ENCODE measurements at places on chromosomes 5 and 9.
A peak's percentile ranks its signal among the peaks of the same experiment; 100 is the strongest.

- peak; percentile 11 for DNase-seq
These were observed 246.8 kb downstream of the ARHGAP26 start for GRCh38 chr5:143016777-143017516.

DNA sequence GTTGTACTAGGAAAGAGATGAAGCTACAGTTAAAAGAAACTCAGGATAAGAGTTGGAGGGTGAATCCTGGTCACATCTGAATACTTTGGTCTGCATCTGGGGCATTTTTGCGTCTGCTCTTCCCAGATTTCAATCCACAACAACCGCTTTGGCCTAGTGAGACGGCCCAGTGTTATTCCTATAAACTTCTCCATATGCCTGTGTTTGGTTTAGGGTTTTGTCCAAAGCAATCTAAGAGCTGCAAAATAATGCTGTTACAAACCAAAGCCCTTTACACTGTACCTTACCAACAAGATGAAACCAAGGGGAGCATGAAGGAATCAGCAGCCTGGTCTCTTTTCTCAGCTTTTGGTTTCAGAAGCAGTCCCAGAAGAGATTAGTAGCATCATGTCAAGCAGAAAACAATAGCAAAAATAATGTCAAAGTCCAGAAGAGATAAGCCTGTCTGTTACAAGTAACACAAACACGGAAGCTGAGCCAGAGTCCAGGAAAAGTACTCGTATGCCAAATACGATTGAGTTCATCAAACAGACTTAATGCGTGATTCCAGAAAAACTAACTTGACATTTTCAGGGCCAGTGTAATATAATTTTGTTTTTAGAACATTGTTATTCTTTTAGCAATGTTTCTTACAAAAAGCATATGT lies 379.9 kb upstream of the ACO1 start:
- no peak for DNase-seq

DNA sequence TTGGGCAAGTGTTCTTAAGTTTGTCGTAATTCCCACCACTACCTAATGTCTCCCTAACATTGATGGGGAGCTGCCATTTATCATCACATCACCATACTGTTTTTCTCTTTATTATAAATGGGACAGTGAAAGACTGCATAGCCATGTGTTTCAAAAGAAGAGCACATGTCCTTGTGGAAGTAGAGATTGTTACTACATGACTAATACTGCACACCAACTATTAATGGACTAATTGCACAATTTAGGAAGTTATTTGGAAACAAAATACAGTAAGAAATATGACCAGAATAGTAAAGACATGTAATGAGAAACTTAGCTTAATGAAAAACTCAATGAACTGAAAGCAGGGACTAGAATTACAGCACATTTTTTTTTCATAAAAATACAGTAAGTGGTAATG lies 12.0 kb upstream of the ELOVL7 start:
- no peak for DNase-seq

DNA sequence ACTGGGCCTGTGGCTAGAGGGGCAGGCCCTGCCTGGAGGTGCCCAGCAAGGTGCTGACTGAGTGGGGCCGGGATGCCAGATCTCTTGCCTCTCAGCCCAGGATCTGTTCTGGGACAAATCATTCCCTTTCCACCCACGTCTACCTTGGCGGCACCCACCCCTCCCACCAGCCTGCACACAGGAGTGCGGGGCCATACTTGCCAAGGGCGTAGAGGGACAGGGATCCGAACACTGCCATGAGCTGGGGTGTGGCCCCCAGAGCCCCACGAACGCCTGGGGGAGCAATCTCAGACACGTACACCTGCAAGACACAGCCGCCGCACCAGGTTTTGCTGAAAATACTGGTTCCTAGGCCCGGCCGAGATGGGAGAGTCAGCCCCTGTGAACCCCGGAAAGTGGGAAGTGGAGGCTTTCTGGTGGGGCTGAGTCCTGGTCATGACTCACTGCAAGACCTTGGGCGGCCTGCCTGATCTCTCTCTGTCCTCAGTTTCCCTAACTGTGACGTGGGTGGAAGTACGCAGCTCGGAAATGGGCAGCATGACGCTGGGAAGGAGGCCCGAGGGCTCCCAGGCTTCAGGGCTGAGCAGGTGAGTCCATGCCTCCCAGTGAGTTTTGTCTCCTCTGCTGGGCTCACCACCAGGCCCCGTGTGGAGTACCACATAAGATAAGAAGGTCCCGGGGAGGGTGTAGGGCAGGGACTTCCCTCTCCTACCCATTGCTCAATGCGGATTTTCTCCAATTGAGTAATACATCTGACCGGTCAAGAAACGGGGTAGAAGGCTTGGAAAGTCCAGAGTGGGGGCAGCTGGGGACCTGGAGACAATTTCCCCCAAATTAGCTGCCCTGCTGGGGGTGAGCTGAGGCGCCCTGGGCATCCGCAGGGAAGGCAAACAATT lies 2.6 kb downstream of the SLC2A6 start:
- DNase-seq = no peak

DNA sequence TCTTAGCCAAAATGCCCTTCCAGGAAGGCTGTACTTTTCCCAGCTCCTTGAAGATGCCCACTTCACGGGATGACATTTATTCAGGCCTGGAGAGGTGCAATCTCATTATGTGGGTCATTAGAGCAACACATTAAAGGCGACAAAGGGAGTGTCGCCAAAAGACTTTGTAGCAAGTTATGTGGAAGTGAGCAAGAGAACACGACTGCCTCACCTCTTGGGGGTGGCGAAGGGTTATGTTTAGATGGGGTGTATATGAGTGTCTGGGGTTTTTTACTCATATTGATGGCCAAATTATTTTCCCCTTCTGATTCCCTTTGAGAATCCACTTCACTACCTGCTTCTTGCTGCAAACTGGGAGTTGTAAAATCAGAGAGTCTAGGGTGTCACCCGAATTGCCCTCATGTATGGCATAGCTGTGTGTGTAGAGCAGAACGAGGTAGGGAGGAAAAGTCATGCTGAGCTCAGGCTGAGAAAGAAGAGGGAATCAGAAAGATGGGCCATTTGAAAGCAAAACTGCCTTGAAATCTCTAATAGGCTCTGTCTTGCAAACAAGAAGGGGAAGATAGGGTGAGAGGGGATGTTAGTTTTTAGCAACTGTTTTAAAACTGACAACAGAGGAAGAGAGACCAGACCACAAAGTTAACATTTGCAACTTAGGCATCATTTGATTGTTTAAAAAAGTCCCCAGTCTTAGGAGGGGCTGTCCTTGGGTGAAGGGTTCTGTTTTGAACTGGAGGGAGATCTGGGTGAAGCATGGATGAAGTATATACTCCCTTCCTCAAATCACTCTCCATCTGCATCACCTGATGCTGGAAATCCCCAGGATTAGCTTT lies 97.1 kb upstream of the IL12B start:
- peak; percentile 4 for DNase-seq

- DNase-seq = no peak
These were observed 130.0 kb downstream of the ENC1 start for GRCh38 chr5:74510476-74511075.
